B cell (primary cell): ENCODE measurements at places on chromosomes 3 and 15. TPM values are rescaled to one million over a fixed set of nuclear protein-coding genes. Genes with fewer than 3 reads are reported as not detected.
A peak's percentile ranks its signal among the peaks of the same experiment; 100 is the strongest.

- DNase-seq = no peak
Measured at GRCh38 chr15:61681676-61682075, 378.6 kb downstream of the VPS13C start.

ZMYND10 gene
- 2.4 and 3.4 TPM in 2 replicates for polyA plus RNA-seq

- no peak for DNase-seq
Measured at GRCh38 chr3:143753006-143753405, 95.3 kb downstream of the SLC9A9 start.

GUCA1C gene
- polyA plus RNA-seq = not detected in 2 replicates

GRCh38 chr3:155325263-155325835, 31.9 kb upstream of the STRIT1 start:
- no peak for DNase-seq

DNA sequence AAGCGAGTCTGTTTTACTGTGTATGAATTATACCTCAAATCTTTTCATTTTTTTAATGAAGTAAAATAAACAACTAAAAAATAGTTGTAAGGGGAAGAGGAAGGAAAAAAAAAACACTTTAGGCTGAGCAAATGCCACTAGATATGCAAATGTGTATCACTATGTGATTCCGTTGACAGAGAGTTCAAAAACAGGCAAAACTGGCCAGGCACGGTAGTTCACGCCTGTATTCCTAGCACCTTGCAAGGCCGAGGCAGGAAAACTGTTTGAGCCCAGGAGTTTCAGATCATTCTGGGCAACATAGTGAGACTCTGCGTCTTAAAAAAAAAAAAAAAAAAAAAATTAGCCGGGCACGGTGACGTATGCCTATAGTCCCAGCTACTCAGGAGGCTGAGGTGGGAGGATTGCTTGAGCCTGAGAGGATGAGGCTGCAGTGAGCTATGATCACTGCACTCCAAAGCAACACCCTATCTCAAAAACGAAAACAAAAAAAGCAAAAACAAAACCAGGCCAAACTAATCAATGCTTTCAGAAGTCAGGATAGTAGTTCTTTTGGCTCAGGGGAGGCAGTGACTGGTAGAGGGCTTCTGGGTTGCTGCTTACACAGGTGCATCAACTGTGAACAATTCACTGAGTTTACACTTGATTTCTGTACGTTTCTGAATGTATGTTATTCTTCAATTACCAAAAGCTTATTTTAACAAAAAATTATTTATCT, 7.4 kb downstream of the PRC1 start:
- peak; percentile 21 for DNase-seq

SIAH2 gene
- 71.8 and 83.4 TPM in 2 replicates for polyA plus RNA-seq

RFT1 gene
- 9.9 and 12.1 TPM in 2 replicates for polyA plus RNA-seq

DNA sequence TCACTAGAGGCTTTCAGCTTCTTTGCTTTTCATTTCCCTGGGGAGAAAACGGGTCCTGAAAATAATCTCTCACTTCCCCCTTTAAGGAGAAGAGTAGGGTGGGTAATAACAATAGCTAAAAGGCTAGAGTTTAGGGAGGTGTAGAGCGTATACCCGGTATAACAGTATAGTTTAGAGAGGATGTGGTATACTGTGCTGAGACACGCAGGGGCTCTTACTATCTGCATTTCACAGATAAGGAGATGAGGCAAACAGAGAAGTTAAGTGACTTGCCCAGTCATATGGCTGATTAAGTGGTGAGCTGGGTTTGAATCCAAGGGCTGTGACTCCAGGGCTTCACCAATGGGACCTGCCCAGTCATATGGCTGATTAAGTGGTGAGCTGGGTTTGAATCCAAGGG, 15.0 kb upstream of the KCNMB3 start:
- DNase-seq = peak; percentile 31

- DNase-seq = no peak
Measured at GRCh38 chr3:46905213-46905560, 27.7 kb downstream of the PTH1R start.

GRCh38 chr3:9476935-9477334, 76.7 kb downstream of the LHFPL4 start:
- DNase-seq = no peak

DNA sequence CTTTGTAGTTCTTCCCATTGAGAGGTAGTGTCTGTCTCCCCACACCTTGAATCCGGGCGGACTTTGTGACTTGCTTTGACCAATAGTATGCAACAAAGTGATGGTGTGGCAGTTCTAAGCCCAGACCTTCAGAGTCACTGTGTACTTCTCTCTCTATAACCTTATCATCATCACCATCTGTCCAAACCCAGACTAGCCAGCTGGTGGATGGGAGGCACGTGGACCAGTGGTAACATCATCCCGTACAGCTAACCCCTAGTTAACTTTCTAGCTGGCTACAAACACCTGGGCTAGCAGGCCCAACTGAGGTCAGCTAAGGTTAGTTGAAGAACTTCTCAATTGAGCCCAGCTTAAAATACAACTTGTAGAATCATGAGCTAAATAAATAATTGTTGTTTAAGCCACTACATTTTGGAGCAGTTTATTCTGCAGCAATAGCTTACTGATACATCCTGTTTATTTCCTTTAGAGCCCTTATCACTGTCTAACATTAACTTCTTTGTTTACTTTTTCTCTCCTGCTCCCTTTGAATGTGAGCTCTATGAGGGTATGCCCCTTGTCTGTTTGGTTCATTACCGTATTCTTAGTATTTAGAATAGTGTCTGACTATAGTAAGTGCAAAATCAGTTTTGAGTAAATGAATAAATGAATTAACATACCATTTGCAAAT, 11.5 kb upstream of the CCR9 start:
- no peak for DNase-seq

DNA sequence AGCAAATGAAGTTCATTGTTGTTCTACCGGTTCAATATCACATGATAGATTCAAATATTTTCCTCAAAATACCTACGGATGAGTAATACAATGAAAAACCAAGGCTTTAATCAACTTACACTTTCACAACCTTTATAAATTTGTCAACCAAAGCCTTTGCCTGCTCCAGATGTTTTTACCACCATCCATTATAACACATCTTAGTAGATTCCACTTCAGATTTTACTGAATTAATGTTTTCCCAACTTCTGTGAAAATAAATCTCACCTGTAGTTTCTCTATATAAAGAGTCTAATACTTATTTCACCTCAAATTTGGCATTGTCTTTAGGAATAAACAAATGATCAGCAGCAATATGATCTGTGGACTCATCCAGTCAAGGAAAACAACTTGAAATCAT, 131.1 kb downstream of the ZNF280D start:
- DNase-seq = no peak

DNA sequence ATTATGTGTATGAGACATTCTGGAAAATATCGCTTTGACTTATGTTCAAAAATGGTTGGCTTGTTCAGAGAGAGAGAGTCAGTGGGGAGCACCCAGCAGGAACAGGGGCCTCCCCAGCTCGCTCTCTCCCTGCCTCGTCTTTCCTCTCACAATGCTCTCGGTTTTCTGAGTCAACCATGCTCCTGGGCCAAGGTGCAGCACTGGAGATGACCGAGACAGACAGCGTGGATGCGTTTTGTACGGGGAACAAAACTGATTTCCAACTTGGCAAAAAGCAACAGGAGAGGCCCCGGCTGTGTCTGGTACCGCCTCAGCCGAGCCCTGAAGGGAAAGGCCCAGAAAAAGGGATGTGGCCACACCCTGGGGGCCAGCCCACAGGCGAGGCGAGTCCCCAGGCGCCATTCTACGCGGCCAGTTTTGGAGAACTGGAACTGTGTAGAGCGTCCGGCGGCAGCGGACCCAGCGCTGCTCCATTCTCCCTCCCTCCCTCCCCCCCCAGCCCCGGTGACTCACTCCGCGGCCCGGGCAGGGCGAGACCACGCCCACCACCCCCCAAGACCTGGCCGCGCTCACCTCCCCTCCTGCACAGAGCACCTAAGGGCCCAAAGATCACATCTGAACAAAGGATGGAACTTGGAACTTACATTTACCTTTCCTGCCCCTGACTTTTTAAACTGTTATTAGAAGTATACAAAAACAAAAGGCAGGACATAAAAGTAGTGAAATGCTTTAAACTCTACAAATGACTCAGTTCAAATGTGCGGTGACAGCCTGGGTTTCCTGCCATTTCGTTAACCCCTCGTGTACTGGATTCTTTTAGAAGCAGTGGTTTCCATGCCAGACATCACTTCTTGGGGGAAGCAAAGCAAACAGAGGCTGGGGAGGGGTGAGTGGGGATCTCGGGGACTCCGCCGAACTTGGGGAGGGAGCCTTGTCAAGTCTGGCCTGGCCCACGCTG, 12.7 kb downstream of the ATP10A start:
- peak; percentile 76 for DNase-seq

DNA sequence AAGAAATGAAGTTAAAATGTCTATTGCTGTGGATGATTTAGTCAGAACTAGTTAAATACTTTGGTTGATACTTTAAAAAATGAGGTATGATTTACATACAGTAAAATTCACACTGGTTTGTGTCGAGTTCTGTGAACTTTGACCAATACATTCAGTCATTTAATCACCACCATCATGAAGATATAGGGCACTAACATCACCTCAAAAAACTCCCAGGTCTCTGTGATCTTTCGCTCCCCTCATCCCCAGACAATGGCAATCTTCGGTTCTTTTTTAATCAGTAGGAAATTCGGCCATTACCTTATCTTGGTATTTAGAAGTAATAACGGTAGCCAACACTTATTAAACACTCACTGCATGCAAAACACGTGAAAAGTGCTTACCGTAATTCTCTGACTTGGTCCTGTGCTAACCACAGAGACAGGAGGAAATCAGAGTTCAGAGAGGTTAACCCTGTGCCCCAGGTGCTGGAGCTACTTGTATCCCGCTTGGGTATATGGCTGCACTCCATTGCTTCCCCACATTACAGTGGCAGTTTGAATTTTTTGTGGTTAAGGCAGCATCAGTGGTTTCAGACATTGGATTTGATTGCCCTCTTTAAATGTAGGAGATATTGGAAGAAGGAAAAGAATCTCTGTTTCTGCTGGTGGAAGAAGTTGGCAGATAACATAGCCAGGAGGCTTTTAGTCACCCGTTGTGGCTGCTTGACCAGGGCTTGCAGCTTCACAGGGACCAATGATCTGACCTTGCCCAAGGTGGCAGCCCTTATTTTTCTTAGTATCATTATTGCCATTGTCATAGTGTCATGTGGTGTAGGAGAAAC, 4.2 kb downstream of the PLCL2 start:
- DNase-seq = peak; percentile 43

GRCh38 chr3:148466143-148466542, 231.6 kb upstream of the AGTR1 start:
- no peak for DNase-seq

- DNase-seq = no peak
Measured at GRCh38 chr15:99138491-99138982, 33.7 kb downstream of the SYNM start.

DNA sequence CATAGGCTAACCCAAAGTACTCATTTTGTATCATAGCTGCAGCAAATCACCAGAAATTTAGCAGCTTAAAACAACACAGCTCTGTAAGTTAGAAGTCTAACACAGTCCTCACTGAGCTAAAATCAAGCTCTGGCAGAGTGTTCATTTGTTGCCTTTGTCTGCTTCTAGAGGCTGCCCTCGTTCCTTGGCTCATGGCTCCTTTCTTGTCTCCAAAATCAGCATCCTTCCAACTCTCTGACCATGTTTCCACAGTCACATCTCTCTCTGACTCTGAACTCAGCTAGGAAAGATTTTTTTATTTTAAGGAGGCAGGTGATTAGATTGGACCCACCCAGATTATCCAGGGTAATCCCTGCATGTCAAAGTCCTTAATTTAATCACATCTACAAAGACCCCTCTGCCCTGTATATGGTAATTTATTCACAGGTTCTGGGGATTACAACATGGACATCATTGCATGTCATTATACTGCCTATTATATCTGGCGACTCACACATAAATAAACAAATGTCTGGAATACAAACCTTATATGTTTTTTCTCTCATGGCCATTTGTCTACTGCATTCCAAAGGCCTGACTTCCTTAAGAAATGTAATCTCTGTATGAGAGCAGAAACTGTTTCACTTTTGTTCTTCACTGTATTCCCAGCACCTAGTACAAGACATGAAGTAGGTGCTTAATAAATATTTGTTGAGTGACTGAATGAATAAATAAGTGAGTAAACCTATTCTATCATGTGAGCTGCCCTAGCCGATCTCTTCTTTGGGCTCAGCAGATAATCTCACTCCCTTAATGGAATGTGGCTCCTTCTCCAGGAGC, 15.1 kb upstream of the UACA start:
- DNase-seq = no peak

DNA sequence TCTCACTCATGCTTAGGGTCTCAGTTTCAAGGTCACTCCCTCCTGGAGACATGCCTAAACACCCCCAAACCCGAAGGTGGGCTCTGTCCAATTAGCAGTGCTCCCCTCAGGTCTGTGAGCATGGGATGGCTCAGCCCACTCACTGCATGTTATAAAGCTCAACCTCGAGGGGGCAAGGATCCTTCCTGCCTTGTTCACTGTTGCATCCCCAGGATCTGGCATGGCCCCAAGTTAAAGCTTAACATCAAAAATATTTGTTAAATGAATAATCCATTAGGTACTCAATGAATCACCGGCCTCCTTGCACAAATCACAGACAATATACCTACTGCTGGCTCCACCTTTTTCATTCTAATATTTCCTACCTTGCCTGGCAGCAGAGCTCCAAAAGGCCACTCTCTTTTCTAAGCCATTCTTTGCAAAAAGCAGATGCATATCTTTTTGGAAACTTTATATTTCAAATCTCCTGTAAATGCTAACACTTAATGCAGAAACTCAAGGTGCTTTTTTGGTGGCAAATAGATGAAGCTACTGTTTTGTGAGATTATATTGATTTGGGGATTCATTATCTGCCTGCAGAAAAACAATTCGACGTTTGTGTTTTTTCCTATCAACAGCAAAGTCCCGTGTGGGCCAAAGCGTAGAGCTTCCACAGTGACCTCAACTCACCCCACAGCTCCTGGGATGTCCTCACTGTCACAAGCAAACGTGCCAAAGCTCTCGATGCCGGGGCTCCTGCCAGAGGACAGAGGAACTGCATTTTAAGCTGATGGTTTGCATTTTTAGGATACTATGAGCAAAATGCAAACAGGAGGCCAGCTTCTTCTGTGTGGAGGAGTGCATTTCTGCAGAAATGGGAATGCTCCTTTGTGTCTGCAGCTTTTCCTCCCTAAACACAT, 35.4 kb downstream of the PCOLCE2 start:
- DNase-seq = no peak

ZNF620 gene
- polyA plus RNA-seq = 1.2 and 2.0 TPM in 2 replicates

DNA sequence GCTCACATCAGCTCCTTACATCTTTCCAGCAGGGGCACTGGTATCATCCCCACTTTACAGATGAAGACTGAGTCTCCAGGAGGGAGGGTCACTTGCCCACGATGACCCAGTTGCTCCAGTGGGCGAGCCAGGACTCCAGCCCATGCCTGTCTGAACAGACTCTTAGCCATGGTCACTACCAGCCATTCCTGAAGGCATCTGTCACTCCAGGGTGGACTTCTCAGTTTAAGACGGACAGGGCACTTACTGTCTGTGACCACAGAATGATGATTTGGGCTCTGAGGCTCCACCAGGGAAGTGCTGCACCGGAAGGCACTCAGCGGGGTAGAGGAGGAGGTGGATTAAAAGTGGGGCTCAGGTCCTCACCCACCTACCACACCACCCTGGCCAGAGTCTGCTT, 104.0 kb upstream of the SLC6A6 start:
- DNase-seq = no peak

LDHAL6B gene
- polyA plus RNA-seq = not detected in 2 replicates

GRCh38 chr3:129116482-129116946, 5.1 kb downstream of the RAB43 start:
- DNase-seq = no peak

P3H2 gene
- not detected in 2 replicates for polyA plus RNA-seq

GRCh38 chr3:115062412-115062956, 84.6 kb downstream of the ZBTB20 start:
- no peak for DNase-seq
